ENCODE measurements at places on chromosomes 2 and 18. TPM values are rescaled to one million over a fixed set of nuclear protein-coding genes. Genes with fewer than 3 reads are reported as not detected.

CXCR1 gene
- 0.59 TPM for total RNA-seq

GRCh38 chr2:15149063-15149462, 412.1 kb downstream of the NBAS start:
- no peak for DNase-seq

OBSL1 gene
- 62.0 TPM for total RNA-seq

RGPD4 gene
- total RNA-seq = 0.05 TPM

DNA sequence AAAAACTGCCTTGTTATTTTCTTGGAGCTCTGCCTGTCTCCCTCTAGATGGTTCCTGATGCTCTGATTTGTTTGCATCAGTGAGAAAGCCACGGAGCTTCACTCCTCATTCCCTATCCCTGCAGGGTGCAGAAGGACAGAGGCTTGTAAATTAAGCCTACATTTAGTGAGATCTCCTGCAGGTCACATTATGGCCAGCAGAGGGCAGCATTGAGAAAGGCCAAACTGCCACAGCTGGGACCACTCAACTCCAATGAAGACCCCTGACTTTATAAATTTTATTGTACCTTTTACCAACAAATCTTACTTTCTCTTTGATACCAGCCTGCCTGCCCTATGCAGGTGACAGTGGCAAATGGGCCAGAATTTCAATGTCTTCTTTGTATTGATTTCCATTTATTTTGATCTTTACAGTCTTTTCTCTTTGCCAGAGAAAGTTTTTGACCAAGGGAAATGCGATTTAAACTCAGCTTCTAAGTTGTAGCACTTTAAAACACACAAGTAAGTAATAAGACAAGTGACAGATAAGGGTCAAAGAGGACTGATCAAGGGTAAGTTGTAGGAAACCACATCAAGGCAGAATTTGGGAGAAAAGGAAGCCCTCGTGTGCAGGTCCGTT, 1029.1 kb upstream of the KLHL29 start:
- DNase-seq = peak; percentile 43

CRYGD gene
- total RNA-seq = not detected

DNA sequence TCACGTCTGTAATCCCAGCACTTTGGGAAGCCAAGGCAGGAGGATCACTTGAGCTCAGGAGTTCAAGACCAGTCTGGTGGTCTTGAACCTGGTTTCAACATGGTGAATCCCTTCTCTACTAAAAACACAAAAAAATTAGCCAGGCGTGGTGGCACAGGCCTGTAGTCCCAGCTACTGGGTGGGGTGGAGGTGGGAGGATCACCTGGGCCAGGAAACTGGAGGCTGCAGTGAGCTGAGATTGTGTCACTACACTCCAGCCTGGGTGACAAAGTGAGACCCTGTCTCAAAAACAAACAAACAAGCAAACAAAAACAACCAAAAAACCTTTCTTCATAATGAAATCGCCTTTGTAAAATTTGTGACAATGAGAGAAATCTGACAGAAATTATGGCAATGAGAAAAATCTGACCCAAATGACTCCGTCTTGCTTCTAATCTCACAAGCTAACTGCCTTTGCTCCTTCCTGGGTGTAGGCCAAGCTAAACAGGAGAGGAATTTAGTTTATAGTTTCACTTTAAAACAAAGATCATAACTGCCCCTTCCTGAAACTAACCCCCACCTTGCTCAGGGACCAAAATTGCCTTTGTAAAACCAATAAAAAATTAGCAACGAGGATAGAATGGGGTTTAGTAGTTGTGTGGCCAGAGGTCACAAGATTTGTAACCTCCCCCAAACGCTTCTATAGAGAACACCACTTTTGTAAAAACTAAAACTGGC, 60.7 kb upstream of the KIF5C start:
- no peak for DNase-seq

- no peak for DNase-seq
Measured at GRCh38 chr2:48205137-48205798, 299.0 kb upstream of the FBXO11 start.

GRCh38 chr18:55105873-55106272, 146.6 kb upstream of the CCDC68 start:
- no peak for DNase-seq
